ENCODE measurements at places on chromosomes 13 and 19. TPM values are rescaled to one million over a fixed set of nuclear protein-coding genes. Genes with fewer than 3 reads are reported as not detected.
A peak's percentile ranks its signal among the peaks of the same experiment; 100 is the strongest.

- DNase-seq: no peak
Measured at GRCh38 chr19:2575734-2576481, 100.0 kb downstream of the GADD45B start.

DNA sequence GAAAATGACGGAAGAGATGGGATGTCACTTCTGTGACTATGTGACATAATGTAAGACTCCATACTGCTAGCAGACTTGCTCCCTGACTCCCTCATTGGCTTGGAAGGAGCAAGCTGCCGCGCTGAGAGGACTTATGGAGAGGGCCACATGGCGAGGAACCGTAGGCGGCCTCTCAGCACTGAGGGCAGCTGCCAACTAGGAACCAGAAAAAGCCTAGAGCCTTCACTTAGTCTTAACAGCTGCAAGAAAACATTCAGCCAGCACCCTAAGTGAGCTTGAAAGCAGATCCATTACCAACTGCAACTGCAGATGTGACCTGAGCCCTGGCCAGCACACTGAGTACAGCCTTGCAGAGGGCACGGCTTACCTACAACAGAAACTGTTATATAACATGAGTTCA, 33.9 kb downstream of the USP12 start:
- DNase-seq: no peak

DNA sequence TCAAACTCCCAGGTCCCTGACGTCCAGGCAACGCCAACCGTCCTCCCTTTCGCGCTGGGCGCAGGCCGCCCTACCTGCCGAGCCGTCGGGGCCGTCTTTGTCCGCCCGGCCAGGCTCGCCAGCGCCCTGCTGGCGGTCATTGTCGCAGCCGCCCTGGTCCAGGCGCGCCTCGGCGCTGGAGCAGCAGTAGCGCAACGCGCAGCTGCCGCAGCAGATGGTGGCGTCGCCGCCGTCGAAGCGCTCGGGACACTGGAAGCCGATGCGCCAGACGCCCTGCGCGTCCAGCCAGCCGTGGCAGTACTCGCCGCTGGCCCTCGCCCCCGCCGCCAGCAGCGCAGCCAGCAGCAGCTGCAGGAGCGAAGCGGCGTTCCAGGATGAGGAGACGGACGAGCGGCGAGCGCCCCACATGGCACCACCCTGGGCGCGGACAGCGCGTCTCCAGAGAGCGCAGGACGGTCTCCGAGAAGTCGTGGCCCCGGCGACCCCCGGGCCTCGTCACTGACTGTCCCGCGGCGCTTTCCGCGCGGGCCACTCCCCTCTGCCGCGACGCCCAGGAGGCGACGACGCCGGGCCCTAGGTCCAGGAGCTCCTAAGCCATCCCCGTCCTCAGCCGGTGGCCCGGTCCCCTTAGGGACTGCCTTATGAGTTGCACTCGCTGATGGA, 1.1 kb downstream of the SHISA2 start:
- no peak for DNase-seq

- no peak for DNase-seq
Measured at GRCh38 chr19:19053508-19054314, 10.1 kb upstream of the SLC25A42 start.

DNA sequence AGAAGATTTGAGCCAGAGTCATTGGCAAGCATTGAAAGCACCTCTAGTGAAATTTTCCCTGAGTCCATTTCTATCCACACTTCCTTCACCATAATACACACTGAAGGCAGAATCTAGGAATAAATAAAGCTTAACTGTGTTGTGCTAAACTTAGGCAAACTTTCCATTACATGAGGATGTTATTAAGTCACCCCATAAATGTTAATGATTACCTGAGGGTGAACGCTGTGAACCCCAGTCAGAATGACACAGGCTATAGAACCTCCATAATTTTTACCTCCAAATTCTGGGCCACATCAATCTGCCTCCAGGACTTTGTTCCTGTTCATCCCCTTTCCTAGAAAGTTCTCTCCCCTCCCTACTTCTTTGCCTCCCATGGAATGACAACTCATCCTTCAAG, 71.0 kb downstream of the RAP2A start:
- no peak for DNase-seq

- DNase-seq: no peak
Measured at GRCh38 chr13:110236831-110237261, 70.1 kb downstream of the COL4A1 start.

DNA sequence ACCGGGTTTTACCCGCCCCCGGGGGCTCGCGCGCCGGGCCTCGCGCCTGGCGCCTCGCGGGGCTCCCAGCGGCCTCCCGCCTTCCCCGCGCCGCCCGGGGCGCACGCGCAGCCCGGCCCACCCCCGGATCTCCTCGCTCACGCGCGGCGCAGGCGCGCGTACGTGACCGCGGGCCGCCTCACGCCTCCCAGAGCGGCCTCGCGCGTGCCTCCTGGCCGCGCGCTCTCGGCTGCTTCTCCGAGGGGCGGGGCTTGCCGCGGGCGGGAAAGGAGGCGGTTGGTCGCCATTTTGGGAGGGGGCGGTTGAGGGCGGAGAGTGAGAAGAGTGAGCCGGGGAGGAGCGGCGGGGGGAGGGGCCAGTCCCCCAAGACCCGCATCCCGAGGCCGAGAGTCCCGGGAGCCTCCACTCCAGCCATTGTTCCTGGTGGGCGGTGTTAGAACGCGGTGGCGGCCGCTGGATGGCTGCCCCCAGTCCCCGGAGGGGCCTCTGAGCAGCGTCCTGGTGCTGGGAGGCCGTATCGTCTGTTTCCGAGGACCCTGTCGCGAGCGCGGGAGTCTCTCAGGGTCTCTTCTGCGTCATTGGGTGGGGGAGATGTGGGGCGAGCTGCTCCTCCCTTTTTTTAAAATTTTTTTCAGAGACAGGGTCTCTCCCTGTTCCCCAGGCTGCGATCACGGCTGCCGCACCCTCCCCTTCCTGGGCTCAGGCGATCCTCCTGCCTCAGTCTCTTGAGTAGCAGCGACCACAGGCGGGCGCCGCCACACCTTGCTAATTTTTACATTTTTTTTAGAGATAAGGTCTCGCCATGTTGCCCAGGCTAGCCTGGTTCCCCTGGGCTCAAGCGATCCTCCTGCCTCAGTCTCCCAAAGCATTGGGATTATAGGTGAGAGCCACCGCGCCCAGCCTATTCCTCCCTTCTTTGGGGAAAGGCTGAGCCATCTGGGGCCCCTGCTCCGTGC, at the start of gene ZNF541:
ZNF541 (minus strand) TSS at position 78 of the 956 bp plus-strand sequence. CDS start 17,292 bp downstream, outside the sequence.
- DNase-seq: no peak

- no peak for DNase-seq
Measured at GRCh38 chr13:113499936-113500335, 9.4 kb upstream of the DCUN1D2 start.

GRCh38 chr13:32323912-32324311, 8.6 kb downstream of the BRCA2 start:
- peak; percentile 71 for DNase-seq

GRCh38 chr19:29260477-29261317, 47.7 kb upstream of the UQCRFS1 start:
- DNase-seq: no peak

DNA sequence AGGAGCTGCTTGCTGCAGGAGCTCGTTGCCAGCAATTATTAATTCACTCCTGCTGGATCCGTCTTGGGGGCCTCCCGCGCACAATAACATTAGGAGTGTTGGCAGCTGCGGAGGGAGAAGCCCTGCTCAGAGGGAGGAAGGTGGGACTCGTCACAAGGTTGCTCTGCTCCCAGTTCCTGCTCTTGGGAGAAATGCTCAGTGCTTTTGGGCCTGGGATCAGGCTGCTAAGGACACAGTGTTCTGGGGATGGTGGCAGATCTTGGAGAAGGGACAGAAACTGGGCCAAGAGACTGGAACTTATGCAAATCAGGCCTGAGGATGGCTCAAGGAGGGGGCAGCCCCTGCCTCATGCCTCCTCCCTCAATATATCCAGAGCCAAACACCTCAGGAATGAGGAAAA, 78.9 kb upstream of the OLFM4 start:
- no peak for DNase-seq

DNA sequence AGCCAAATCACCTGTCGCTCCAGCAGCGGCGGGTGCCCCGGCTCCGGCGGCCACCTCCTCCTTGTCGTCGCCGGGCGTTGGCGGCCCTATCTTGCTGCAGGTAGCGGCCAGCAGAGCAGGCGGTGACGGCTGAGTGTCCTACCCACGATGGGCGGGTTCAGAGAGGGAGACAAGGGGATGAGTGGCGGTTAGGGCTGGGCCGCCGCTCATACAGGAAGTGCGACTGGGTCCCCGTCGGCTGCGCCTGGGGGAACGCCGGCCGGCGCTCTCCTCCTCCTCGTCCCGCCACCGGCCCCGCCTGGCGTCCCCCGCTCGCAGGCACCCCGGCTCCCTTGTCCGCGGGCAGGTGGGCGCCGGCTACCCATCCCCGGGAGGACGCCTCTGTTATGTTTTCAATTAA, 1692.0 kb downstream of the SLITRK5 start:
- DNase-seq: no peak

GRCh38 chr19:50602935-50603334, 34.7 kb upstream of the LRRC4B start:
- DNase-seq: no peak

GRCh38 chr13:53066411-53066810, 37.8 kb downstream of the OLFM4 start:
- no peak for DNase-seq

DNA sequence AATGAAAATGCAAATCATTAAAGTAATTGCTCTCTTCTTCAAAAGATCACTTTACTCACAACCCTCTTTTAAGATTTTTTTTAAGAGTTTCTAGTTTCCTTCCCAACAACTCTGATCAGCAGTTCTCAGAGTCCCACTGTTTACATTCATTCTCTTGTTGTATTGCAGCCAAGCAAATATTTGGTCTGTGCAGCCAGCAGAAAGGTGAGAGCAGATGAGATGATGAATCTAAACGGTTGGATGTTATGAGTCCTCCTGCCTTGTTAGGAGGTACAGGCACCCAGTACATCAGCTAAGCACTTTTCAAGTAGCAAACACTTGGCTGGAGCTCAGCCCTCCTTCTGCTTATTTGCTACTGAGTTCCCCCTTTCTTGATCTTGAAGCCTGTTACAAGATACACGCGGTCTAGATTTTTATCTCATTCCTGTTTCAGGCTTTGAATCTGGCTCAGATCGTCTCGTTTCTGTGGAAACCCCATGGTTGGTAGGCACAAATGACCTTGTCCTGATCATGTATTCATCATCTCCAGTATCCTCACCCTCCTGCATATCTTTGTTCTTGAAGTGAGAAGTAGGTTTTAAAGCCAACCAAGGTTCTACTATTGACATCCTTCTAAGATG, 300.7 kb downstream of the DCT start:
- DNase-seq: no peak

- no peak for DNase-seq
Measured at GRCh38 chr19:49297403-49297802, 27.6 kb downstream of the SLC6A16 start.

DNA sequence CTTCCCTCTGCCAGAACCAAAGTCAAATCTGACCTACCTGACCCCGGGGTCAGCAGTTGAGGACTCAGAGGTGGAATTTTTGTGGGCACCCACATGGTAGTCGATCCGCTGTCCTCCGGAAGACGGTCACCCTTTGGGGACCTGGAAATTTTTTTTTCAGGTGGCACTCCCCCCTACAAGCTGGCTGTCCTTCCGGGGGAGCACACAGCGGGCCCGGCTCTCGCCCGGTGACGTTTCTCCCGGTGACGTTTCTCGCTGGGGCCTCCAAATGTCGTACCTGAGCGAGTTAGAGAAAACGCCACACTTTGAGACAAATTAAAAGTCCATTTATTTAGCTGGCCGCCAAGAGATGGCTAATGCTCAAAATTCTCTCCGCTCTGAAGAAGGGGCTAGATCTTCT, 48.8 kb downstream of the ZFP14 start:
- no peak for DNase-seq

DNA sequence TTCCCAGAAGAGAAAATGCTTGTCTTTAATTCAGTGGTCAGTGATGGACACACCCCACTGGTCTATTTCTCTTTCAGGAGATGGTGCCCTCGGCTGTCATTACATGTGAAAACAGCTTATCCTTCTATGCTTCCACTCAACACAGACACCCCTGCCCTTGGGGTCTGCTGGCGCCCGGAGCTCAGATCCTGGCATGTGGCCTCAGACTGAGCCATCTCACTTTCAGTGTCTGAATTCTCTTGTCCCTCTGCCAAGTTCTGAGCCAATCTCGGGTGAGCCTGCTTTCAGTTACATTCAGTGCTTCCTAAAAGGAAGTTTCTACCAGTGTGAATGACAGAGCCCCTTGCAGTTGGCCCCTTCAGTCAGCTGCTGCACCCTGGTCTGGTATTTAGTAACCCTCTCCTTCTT, 293.6 kb downstream of the DNAJC15 start:
- DNase-seq: peak; percentile 31

- no peak for DNase-seq
Measured at GRCh38 chr19:31118287-31118955, 230.8 kb downstream of the TSHZ3 start.

- no peak for DNase-seq
Measured at GRCh38 chr13:18943273-18943672, 238.4 kb downstream of the TUBA3C start.

GRCh38 chr19:11435833-11436313, 438 bp downstream of the PRKCSH start:
- peak; percentile 13 for DNase-seq

GRCh38 chr13:25587326-25587980, 215.7 kb downstream of the ATP8A2 start:
- no peak for DNase-seq

DNA sequence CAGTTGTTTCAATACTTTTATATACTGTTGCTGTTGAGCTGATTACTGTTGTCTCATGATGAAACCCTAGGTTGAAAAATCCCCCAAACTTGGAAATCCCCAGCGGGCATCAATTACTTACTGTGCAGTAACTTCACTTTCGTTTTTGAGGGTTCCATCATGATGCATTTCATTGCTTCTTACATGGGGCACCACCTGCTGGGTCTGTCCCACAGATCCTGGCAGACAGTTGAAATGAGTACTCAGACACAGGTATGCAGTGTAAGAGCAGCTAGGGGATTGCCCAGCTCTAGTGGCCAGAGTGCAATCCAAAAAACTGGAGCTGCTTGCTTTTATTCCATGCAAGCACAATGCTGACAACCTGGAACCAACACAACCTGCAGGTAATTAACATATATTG, 132.5 kb upstream of the ZNF91 start:
- no peak for DNase-seq

The ZNF599 gene
- total RNA-seq: 1.9 TPM

The FFAR3 gene
- not detected for total RNA-seq

The GET3 gene
- 107 TPM for total RNA-seq

The F10 gene
- total RNA-seq: 0.26 TPM

The CALR3 gene
- 0.26 TPM for total RNA-seq

The VSIG10L gene
- 0.53 TPM for total RNA-seq

The FOSB gene
- total RNA-seq: 3.6 TPM

The IZUMO2 gene
- total RNA-seq: not detected

The LILRB3 gene
- not detected for total RNA-seq

The ZNF611 gene
- 10.0 TPM for total RNA-seq

The C19orf33 gene
- total RNA-seq: 266 TPM

The SPIB gene
- not detected for total RNA-seq

The CD79A gene
- not detected for total RNA-seq

The ZNF468 gene
- 132 TPM for total RNA-seq

The AP2A1 gene
- total RNA-seq: 25.5 TPM

The DIAPH3 gene
- 0.51 TPM for total RNA-seq
